ENCODE measurements at places on chromosomes 11 and 22.

- DNase-seq: no peak
Measured at GRCh38 chr22:46501701-46502100, 35.7 kb downstream of the CELSR1 start.

DNA sequence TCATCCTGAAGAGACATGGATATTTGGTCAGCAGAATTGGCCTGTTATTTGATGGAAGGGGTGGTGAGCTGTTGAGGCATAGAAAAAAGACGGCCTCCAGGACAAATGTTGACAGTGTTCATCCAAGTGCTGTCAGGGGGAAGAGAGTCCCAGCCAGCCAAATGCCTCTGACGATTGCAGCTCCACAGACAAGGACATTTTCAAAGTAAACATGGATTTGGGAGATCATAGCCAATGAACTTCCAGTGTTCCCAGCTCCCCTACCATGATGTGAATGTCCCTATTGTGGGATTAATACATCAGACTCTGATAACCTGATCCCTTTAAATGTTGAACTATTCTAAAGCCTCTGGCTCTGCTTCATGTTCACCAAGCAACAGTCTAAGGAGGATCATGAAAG lies 31.2 kb upstream of the PSMA1 start:
- peak; percentile 11 for DNase-seq

GRCh38 chr11:64059339-64060140 lies 23.8 kb downstream of the FLRT1 start:
- no peak for DNase-seq

DNA sequence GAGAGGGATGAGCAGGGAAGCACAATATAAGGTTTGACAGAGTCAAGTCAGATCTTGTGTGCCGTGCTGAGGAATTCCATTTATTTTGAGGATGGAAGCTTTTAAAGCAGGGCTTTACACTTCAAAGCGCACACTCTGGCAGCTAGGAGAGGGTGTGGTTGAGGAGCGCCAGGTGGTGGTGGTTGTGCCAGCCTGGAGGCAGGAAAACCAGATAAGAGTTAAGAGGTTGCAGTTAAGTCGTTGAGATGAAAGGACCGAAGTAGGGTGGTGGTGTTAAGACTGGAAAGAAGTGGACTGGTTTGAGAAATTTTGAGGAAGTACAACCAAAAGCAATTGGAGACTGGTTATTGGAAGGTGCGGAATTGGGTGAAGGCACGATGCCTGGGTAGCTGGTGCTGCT lies 231.6 kb upstream of the TBCEL start:
- no peak for DNase-seq

DNA sequence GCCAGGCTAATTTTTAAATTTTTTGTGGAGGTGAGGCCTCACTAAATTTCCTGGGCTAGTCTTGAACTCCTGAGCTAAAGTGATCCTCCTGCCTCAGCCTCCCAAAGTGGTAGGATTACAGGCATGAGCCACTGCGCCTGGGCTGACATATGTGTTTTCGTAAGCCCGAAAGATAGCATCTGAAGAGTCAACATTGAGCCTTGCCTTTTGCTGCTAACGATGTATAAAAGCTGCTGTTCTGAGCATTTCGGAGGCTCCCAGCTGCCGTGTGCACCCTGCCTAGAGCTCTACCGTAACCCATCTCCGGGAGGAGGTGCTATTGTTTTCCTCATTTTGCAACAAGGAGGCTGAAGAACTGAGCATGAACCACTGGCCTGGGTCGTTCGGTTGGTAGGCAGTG lies 18.1 kb upstream of the PPP6R3 start:
- DNase-seq: no peak

DNA sequence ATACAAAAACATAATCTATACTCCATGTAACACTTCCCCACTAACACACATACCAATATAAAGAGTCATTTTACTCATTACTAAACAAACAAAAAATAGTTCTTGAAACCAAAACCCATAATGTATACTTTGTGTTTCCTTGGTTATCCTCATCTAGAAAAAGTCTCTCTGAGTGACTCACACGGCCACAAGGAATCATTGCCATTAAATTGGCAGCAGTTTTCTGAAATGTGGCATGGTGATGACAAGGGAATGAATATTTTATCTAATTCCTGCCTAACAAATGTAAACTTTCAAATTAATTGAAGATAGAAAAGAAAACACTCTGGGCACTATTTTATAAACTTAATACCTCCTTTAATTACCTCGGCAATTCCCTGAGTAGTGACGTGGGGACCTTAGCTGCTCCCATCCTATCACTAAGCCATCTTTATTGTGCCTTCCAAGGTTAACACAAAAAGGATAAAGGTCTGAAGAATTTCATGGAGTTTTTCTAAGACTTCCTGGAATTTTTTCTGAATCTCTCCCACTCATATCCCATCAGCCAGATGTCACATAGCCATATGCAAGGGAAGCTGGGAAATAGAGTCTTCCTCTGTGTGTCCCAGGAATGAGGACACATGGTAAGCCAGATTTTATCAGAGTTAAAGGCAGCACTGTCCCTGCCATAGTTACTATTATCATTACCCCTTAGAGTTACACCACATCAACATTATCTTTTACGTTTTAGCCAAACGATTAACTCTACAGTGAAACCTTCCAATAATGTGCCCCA lies 857.2 kb upstream of the TENM4 start:
- no peak for DNase-seq

- peak; percentile 62 for DNase-seq
Measured at GRCh38 chr11:33867996-33868646, 23.8 kb downstream of the LMO2 start.

DNA sequence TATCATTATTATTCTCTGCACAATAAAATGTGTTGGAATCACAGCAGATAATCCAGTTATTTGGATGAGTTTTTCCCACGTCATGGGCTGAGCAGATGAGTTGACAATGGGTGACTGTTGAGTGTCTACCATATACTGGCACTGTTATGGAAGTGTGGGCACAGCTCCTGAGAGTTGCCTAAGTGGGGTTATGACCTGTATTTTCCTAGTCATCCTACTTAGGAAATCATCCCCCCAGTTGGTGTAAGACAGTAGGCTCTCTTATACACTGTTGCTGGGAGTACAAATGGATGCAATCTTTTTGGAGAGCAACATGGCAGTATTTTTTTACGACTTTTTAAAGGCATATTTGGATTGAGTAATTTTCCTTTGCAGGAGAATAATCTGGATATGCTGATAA lies 66.4 kb downstream of the TRAF6 start:
- no peak for DNase-seq

- no peak for DNase-seq
Measured at GRCh38 chr22:25656724-25657123, 85.3 kb upstream of the MYO18B start.

DNA sequence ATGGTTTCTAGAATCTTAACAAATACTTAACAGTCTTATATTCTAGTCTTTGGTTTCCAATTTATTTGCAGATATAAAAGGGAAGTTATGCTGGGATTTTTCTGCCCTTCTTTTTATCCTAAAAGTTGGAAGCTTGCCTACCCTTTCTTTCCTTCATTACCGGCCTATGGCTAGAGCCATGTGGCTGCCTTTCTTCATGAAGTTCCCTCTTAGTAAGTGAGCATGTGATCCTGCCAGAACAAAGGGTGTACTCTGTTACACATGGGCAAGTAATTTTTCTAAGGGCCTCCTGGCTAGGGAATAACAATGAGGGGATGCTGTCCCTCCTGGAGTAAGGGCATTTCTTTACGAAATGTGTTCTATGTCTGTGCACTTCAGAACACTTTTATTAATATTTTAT lies 252.1 kb upstream of the PITPNB start:
- no peak for DNase-seq

DNA sequence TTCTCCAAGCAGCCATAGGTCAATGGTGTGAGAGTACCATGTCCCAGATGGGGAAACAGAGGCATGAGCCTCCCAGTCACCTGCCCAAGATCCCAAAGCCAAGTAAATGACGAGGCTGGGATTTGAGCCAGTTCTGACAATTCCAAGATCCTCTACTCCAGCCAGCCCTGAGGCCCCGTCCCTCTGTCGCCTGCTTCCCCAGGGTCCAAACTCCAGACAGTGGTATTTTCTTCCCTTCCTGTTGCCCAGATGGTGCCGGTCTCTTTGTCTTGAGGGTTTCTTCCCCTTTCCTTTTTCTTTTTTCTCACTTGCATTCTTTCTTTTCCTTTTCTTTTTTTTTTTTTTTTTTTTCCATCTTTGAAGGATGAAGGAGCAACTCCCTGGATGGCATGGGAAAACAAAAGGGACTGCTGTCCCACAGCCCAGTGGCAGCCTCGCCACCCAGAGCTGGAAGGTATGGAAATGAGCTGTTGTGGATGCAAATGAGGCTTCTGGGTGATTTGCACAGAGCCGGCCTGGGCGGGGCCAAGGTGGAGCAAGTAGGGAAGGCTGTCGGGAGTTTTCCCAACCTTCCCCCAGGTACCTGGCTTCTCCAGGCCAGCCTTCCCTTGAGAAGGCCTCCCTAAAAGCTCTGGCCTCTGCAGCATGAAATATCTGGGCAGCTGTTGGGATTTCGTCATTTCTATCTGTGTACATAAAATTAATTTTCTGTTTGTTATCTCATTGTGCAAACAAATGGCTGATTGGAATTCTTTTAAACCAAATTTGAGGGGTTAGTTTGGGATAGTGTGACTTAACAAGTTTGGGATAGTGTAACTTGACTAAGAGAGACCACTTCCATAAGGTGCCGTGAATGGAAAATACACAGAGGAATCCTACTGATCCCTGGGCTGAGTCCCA lies 146.8 kb downstream of the MN1 start:
- DNase-seq: peak; percentile 6

- no peak for DNase-seq
Measured at GRCh38 chr11:88597387-88597786, 259.9 kb upstream of the CTSC start.

DNA sequence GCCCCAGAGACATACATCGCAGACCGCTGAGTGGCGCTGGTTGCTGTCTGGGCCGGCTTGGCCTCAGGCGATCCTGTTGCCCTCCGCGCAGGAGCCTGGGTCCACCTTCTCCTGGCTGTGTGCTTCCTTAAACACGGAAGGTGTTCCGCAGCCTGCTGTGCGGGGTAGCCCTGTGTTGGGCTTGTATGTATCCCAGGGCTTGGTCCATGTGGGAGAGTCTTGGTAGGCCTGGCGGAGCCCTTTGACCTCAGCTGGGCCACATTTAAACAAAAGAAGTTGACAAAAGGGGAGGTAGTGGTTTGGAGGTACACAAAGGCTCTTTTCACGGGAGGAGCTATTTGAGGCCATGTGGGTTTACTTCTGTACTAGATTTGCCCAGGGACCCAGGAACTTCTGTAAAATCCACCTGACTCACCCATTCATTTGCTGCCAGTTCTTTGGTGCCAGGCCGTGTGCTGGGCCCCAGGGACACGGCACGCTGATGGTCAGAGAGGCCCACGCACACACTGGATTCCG lies 11.0 kb upstream of the GRAMD4 start:
- no peak for DNase-seq

DNA sequence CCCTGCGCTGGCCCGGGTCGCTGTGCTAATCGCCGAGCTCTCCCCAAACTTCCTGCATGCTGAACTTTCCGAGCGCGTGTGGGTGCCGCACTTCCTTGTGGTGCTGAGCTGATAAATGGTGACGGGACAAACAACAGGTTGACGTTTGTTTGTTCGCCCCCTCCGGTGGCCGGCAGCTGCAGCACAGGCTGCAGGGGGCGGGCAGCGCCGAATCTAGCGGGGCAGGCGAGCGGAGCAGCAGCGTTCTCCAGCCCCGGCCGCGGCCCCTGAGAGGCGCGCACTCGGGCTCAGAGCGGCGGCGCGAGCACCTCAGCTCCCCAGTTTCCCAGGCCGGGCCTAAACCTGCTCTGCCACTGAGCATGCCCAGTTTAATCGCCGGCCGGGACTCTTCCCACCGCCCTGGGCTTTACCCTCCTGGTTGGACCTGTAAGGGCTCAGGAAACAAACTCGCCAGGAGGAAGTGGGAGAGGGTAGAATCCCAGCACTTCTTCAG lies at the start of gene PDGFD:
PDGFD (minus strand) TSS at position 120 of the 493 bp plus-strand sequence.
- DNase-seq: peak; percentile 66

GRCh38 chr11:70134490-70134889 lies 56.4 kb downstream of the ANO1 start:
- no peak for DNase-seq

GRCh38 chr22:44256085-44256484 lies 56.7 kb downstream of the SHISAL1 start:
- DNase-seq: no peak

GRCh38 chr22:49965091-49966040 lies 4.8 kb downstream of the PIM3 start:
- no peak for DNase-seq

DNA sequence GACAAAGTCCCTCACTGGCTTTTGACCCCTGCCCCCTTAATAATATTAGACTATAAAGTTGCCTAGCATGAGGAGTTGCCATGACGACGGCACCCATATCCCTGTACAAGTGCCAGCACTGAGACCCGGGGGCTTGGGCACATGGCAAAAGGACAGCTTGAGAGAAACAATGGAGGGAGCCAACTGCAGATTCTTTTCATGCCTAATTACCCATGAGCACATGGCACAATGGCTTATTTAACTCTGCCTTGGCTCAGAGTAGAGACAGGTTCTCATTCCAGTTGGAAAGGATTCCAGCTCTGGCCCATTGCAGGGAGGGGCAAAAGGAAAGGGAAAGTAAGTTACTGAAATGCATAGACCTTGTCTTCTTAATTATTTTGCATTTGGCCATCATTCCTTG lies 261.2 kb upstream of the UBASH3B start:
- no peak for DNase-seq
